PC-9 (cell line): ENCODE measurements at places on chromosomes 7 and 10. TPM values are rescaled to one million over a fixed set of nuclear protein-coding genes. Genes with fewer than 3 reads are reported as not detected.

NPY gene
- not detected in 2 replicates for total RNA-seq

DNA sequence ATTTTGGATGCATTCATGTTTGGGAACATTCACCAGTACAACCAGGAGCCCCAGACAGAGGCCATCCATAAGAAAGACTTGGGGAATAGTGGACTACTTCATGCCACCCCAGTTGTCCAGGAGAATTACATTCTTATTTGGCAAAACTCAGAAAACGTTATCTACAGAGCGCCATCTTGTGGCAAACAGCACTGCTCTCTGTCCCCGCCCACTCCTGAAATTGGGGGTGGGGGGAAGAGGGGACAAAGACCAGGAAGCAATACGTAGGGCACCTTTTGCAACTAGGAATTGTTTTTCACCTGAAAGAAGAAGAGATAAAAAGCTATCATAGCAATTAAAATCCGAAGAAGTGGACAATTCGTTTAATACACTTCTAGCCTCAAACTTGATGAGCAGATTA lies 134.6 kb upstream of the MGMT start:
- DNase-seq = no peak

- no peak for DNase-seq
Measured at GRCh38 chr7:17530244-17530643, 231.8 kb downstream of the AHR start.

GTF2IRD2 gene
- total RNA-seq = 15.6 and 18.3 TPM in 2 replicates
